Right lobe of liver (tissue), 6 donors: ENCODE measurements at places on chromosomes 2 and 18. TPM values are rescaled to one million over a fixed set of nuclear protein-coding genes. Genes with fewer than 3 reads are reported as not detected.

- no peak for DNase-seq
Measured at GRCh38 chr2:191797942-191798876, 48.7 kb downstream of the CAVIN2 start.

- no peak for DNase-seq
Measured at GRCh38 chr2:178202927-178203326, 8.6 kb downstream of the OSBPL6 start.

DNA sequence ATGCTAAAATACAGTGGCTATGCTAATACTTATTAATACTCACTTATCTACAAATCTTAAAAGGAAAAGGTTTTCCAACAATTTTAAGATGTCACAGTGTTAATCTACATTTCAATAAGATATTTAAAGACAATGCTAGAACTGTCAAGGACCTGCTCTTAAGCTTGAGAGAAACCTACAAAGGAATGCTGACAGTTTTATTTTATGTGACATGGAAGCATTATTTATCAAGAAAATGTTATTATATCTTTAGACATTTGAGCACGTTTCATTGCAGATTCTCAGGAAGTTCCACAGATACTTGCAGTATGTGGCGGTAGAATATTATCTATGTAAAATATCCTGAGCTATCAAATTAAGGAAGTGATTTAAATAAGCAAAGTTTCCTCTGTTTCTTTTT lies 1255.7 kb upstream of the ZEB2 start:
- DNase-seq = no peak

- DNase-seq = no peak
Measured at GRCh38 chr2:86500325-86501083, 59.3 kb downstream of the KDM3A start.

- DNase-seq = no peak
Measured at GRCh38 chr2:8520791-8521344, 161.0 kb upstream of the ID2 start.

- DNase-seq = no peak
Measured at GRCh38 chr2:39706312-39706711, 40.6 kb downstream of the TMEM178A start.

GRCh38 chr2:215573496-215573895 lies 137.6 kb upstream of the FN1 start:
- DNase-seq = no peak

DNA sequence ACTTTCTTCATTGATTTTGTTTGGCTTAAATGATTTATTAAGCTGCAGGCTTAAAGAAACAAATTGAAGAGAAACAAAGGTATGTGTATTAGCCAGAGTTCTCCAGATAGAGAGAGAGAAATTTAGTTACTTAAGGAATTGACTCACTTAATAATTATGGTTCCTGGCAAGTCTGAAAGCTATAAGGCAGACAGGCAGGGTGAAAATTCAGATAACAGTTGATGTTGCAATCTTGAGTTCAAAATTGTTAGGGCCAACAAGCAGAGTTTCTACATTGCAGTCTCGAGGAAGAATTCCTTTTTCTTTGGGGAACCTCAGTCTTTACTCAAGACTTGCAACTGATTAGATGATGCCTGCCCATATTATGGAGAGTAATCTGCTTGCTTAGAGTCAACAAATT lies 593.5 kb downstream of the ADCYAP1 start:
- DNase-seq = no peak

GRCh38 chr2:122831649-122832048 lies 1076.2 kb downstream of the TSN start:
- no peak for DNase-seq

DNA sequence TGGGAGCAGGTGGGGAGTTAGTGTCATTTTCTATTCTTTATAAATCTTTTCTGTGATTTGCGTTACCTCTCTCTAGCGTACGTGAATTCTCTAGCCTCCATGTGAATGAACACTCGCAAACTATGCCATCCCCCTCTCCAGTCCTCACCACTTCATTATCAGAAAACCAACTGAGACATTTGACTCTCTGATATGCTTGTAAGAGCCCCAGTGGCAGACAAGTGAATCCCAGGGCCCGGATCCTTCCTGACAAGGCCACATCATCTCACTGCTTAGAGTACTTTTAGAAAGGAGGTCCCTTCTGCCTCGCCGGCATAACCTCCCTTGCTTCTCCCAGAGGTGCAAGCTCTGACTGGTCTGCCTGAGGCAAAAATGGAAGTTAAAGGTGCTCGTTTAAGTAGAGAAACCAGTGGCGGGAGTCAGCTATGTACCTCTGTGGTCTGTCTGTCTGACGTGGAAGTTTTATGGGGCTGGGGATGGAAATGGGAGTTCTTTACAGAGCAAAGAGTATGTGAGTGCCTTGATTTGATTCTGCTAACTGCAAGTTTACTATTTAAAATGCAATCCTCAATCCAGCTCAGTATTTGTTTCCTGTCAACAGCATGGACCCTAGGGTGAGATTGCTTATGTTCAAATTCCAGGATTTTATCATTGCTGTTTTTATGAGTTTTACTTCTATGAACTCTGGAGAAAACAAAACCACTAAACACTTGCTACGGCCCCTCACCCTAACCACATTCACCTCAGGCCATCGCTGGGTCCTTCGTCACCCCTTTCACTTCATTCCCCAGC lies 114.9 kb upstream of the MSTN start:
- no peak for DNase-seq

- DNase-seq = no peak
Measured at GRCh38 chr2:142094233-142094632, 36.6 kb downstream of the LRP1B start.

- no peak for DNase-seq
Measured at GRCh38 chr2:34719206-34719605, 1120.1 kb upstream of the FAM98A start.

- no peak for DNase-seq
Measured at GRCh38 chr2:46493971-46494250, 14.5 kb downstream of the TMEM247 start.

GRCh38 chr2:227653419-227653818 lies 13.2 kb upstream of the SCYGR5 start:
- peak; percentile 37 for DNase-seq

- DNase-seq = no peak
Measured at GRCh38 chr2:182043021-182043420, 57.4 kb downstream of the PPP1R1C start.

- DNase-seq = no peak
Measured at GRCh38 chr18:13280070-13280795, 61.7 kb downstream of the LDLRAD4 start.

GRCh38 chr2:190443778-190444481 lies 35.8 kb downstream of the MFSD6 start:
- no peak for DNase-seq

DNA sequence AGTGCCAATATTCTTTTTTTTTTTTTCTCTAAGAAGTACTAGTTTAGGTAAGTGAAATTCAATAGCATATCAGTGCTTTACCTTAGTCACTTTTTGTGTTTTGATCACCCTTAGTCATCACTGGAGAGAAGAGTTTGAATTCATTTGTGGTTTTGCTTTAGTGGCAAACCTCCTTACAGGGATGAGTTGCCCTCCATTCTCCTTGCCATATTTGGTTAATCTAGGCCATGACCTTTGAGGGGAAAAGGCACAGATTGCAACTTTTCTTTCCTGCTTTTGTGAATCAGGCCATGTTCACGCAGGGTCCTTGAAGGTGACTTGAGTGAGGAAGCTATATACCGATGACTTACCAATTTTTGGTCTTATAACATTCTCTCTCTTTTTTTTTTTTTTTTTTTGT lies 34.4 kb downstream of the PLEKHA3 start:
- DNase-seq = no peak

DNA sequence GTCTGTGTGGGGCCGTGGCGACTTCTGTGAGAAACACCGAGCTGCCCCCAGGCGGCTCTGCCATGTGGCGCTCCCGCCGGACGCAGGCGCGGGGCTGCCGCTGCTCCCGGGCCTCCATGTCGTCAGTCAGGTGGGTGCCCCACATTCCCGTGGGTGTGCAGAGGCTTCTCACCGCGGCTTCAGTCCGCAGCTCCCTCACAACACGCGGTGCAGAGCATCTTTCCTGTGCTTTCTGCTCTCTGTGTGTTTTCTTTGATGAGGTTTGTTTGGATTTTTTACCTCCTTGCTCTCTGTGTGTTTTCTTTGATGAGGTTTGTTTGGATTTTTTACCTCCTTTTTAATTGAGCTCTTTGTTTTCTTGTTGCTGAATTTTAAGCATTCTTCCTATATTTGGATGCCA lies 13.0 kb downstream of the AQP12A start:
- peak; percentile 42 for DNase-seq

DNA sequence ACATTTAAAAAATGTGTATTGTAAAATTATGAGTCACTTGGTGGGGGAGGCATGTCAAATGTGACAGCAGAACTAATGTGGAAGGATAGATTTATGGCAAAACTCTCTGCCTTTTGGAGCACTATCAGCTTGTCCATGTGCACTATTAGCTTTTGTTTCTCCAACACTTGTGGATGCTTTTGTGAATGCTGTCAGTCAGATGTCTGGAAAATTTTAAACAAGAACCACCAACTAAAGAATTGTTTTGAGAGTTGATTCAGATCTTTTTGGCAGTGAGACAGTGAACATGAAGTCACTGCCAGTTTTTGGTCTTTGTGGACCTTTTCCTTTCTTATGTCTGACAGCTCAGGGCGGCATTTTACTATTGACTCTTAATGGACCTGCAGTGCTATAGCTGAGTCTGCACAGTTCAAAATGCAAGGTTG lies 72.4 kb downstream of the KIAA1328 start:
- no peak for DNase-seq

GRCh38 chr2:105671156-105671555 lies 73.6 kb upstream of the NCK2 start:
- no peak for DNase-seq

GRCh38 chr2:85369500-85369899 lies 14.9 kb downstream of the ELMOD3 start:
- no peak for DNase-seq

- DNase-seq = no peak
Measured at GRCh38 chr2:41206004-41206403, 754.1 kb upstream of the SLC8A1 start.

DNA sequence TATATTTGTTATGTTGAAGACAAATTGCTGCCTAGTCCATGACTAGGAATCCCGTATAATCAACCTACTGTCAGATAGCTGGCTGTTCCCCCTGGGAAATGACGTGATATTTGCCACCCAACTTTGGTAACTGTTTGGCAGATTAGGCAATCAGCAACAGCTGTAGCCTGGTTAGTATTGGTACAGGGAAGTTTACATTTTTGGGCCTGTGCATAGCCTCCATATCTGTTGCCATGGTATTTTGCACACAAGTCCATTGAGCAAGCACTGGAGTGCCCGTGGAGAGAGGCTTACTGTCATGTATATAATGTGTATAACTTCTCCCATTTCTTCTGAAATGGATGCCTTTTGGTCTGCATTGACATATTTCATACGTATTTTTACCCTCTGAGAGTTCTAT lies 27.7 kb downstream of the BIRC6 start:
- DNase-seq = no peak

GRCh38 chr2:45649462-45649857 lies 2.0 kb upstream of the PRKCE start:
- DNase-seq = no peak

DNA sequence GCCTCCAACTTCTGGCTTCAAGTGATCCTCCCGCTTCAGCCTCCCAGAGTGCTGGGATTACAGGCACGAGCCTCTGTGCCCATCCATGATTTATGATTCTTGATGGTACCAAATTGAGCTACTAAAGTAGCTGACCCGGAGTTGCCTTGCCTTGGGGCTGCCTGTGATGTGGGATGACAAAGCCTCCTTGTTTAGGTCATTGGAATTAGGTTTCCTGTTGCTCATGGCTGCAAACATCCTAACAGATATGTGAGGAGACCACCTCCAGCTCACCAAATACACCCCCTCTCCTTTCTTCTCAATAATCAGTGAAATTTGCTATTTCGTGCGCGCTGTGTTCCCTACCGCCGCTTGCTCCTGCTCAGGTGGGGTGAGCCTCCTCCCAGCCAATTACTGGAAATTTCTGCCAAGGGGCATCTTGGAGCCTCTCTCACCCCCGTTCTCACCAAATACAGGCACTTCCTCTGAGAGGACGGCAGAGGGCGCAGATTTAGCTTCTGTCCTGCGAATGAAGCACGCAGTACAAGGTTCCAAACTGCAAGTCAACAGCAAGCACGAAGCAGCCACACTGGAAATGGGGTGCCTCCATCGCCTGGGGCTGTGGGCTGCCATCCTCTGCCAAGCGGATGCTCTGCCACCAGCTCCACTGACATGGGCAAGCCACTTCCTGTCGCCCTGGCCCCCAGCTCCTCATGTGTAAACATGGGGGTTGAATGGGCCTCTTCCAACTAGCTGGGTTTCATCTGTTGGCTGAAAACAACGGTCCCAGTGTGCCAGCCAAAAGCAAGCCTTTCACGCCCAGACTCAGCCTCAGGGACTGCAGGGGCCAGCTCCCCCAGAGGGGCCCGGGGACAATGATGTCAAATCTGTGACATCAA lies 71.7 kb downstream of the NCAPH start:
- DNase-seq = peak; percentile 67

- DNase-seq = no peak
Measured at GRCh38 chr2:109525836-109526235, 87.9 kb downstream of the SEPTIN10 start.

DNA sequence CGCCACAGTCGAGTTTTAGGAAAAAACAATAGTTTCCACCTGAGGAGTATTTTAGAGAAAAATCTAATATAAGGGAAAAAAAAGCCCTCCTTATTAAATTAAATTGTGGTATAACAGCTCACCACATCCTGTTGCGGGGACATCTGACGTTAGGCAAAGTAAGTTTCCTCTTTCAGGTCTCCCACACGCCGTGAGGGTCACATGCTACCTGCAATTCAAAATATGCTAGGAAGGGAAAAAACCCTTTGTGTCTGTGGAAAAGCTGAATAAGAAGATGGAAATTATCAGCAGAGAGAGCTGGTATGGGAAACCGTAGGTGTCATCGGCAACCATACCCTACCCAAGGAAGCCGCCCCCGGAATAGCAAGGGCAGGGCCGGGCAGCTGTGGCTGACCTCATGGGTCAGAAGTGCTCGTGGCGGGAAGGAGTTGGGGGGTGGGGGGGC lies 128.0 kb downstream of the NFATC1 start:
- DNase-seq = no peak

The MREG gene
- total RNA-seq = 2.1 TPM

The TDRD15 gene
- 2.4 TPM for total RNA-seq

The EVX2 gene
- total RNA-seq = not detected

The CRYGD gene
- not detected for total RNA-seq

The FAM117B gene
- total RNA-seq = 2.8 TPM

The GKN1 gene
- not detected for total RNA-seq

The DSEL gene
- total RNA-seq = 2.5 TPM

The HOXD8 gene
- not detected for total RNA-seq

The TUBB8B gene
- total RNA-seq = 0.30 TPM

The CTAGE1 gene
- not detected for total RNA-seq

The DYNAP gene
- not detected for total RNA-seq

The RRM2 gene
- total RNA-seq = 10.3 TPM

The DAW1 gene
- total RNA-seq = not detected

The METTL4 gene
- 3.3 TPM for total RNA-seq

The CCDC148 gene
- total RNA-seq = 0.53 TPM

The SERPINB4 gene
- not detected for total RNA-seq

The KCNS3 gene
- total RNA-seq = 2.0 TPM

The TRABD2A gene
- total RNA-seq = 0.43 TPM

The TMEM198 gene
- total RNA-seq = 0.68 TPM

The MRO gene
- total RNA-seq = 2.2 TPM
